T-helper 2 cell (primary cell): ENCODE measurements at places on chromosomes 7 and 10.

DNA sequence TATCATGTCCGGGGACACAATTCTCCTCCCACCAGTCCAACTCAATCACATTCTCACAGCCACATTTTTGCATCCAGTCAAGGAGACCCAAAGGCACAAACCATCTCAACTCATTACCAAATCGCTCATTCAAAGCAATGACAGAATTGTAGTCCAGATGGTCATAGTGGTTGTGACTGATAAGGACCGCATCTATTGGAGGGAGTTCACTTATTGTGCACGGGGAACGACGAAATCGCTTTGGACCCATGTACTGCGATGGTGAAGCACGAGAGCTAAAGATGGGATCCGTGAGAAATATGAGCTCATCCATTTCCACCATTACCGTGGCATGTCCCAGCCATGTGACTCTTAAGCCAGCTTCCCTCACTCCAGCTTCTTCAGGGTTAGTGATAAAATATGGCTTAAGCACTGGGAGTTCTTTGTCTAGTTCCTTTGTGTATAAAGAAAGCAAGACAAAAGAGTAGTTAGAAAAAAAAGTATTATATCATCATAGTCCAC lies 29.1 kb downstream of the NAPEPLD start:
- no peak for DNase-seq

- no peak for DNase-seq
Observed at GRCh38 chr10:132326344-132326889, 5.6 kb upstream of the LRRC27 start.

- no peak for DNase-seq
Observed at GRCh38 chr10:97757471-97757870, 14.3 kb downstream of the SFRP5 start.

DNA sequence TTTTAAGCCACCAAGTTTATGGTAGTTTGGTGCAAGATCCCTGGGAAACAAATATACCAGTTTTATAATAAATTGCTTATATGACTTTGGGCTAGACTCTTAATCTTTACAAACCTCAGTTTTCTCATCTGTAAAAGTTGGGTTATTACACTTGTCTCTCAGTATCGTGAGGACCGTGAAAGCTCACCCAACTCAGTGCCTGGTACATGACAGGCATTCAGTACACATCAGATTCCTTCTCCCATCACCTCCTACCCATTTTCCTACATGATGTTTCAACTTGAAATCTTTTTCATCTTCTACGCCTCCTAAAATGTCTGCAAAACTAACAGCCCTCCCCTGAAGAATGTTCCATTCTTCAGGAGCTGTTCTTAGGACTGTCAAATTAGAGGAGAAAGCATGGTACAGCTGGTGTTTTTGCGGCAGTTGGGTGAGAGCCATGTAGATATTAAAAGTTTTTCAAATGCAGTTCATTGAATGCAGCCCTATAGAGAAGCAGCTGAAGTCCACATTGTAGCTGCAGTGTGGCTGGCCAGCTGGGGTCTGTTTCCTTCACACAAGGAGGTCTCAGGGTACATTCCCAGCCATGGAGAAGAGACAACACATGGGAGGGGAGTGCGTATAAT lies 812.8 kb downstream of the LRMDA start:
- DNase-seq, result no peak

DNA sequence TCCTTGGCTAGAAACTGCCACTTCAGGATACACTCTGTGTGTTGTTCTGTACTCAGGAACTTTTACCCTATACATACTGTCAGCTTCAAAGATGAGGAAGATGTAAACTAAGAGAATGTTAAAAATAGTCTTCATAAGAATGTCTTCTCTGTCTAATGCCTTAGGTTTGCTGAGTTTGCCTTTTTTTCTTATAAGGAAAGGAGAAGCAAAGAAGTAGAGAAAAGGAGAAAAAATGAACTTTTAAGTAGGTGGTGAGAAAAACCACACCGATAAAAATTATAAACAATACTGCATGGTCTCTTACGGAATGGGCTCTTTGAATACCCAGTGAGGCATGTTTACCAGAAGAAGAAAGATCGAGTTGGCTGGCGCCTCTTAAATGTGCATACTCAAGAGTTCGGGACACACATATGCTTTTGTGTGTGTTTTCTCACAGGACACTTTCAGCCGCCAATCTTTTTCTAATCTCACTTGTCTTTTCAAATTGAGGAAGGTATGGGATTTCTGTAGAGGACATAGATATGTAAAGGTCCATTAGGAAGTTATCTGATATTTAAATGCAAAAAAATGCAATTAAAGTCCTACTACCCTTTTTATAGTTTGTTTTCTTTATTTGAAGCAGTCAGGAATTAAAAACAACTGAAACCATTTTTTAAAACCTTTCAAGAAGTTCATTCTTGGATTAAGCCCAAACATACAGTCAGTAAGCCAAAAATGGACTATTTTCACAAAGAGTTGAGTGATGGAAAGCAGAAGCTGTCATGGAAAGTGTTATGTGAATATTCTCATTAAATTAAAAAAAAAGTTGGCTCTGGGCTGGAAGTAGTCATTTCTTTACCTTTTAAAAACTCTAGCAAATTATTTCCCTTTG lies 100.6 kb upstream of the MDFIC start:
- DNase-seq, result no peak

DNA sequence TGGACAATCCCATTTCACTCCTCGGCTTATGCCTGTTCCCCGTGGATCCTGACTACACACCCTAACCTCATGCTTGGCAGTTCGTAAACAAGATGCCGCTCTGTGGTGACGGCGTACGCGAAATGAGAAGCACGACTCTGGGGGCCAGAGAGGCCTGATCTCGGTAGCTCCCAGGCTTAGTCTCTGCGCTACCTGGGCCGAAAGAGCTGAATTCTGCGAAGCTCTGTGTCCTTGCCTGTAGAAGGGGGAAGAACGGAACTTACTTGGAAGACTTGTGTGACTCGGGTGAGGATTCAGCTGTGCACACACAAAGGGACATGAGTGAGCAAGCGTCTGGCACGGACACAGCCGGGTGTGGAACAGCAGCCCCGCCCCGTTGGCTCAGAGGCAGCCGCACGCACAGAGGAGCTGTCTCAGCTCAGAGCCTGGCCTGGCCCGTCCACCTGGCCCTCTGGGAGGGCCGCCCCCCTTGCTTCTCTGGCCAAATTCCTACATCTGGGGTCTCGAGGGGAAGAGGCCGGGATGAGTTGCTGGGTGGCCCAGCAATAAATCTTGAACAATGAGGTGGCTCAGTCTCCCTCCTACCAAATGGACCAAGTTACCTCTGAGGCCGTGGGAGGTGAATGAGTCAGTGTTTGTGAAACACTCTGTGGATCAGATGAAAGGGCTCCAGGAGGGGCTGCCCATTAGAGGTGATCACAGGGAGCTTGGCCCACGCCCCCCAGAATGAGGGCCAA lies 83.8 kb downstream of the PDGFA start:
- DNase-seq, result no peak

- DNase-seq, result no peak
Observed at GRCh38 chr7:57202274-57202673, 70.0 kb upstream of the ZNF479 start.

DNA sequence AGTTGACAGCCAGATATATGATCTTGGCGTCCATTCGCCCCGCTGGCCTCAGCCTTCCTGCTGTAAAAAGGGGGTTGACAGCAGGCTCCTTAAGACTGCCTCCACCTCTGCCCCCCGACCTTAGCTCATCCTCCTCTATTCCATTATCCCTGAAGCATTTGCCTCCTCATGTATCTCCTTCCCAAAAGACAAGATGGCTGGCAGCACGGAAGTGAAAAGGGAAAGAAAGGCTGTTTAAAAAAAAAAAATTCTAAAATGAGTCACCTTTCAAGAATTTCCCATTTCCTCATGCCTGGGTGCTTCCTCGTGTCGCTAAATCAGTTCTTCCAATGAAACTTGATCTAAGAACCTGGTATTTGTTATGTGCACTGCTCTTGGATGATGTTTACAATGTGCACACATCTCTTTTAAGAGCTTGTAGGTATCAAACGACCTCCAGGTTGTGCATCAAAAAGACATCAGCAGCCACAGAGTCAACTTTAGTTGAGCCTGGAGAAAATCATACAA lies 1.7 kb downstream of the SCRN1 start:
- no peak for DNase-seq
